ENCODE measurements at places on chromosomes 16 and 17.

GRCh38 chr16:65936096-65936495, 430.4 kb upstream of the CDH5 start:
- DNase-seq: no peak

DNA sequence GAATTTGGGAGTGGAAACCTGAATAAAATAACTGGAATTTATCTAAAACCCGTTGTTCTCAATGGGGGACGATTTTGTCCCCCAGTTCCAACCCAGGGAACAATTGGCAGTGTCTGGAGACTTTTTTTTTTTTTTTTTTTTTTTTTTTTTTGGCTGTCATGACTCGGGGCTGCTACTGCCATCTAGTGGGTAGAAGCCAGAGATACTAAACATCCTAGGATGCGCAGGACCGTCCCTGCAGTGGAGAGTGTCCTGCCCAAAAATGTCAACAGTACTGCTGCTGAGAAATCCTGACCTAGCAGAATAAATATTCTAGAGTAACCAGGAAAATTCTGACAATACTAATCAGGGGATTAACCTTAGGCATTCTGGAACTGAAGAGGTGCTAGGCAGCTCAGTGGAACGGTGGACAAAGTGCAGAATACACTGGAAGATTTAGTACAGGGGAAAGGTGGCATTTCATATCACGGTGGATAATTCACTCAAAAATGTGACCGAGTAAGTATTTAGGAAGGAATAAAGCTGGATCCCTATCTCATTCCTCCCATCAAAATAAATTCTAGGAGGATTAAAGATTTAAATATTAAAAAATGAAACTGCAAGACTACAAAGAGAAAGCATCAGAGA, 107.6 kb downstream of the SPECC1 start:
- DNase-seq: no peak

DNA sequence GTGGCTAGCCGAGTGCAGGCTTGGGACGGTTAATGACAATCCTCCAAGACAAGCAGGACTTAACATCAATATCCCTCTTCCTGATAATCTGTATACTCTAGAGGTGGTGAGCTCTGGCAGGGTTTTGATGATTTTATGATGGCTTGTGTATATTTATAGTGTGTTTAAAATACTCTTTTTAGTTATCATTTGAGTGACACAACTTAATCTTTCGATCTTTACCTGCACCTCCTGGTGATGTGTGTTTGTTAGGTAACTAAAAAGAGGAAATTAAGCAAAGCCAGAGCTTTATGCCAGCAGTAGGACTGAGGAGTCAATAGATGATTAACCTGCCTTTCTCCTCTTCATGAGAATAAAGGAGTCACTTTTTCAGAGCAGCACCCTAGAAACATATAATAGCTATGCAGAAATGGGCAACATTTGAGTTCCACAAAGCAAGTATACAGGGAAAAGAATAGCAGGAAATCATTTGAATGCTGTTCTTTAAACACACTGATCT, 210.5 kb downstream of the IRX3 start:
- DNase-seq: no peak

- no peak for DNase-seq
Observed at GRCh38 chr17:80842456-80843013, 149.1 kb upstream of the CHMP6 start.

- no peak for DNase-seq
Observed at GRCh38 chr16:59854846-59855439, 1120.8 kb upstream of the GOT2 start.

DNA sequence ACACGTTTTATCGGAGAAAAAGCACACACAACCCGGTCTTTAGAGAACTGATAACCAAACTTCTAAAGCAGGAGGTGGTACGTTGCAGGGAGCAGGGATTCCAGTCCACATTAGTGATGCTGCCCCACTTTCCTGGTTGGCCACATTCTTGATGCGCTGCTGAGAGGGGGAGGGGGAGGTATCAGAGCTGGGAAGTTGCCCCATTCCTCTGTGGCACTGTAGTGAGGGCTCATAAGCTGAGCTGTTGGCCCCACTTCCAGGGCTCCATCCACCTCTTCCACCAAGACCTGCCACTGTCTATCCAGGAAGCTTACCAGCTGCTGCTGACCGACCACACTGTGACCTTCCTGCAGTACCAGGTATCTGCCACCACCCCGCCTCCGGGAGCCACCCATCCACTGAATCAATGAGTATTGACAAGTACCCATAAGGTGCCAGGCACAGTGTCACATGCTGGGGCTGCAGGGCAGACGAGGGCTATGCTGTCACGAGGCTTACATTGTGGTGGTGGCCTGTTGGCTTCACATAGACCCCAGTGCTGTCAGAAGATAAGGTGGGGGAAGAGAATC, 1.1 kb downstream of the TSEN54 start:
- DNase-seq: no peak

- DNase-seq: no peak
Observed at GRCh38 chr16:4654011-4654963, 29.7 kb downstream of the MGRN1 start.

- no peak for DNase-seq
Observed at GRCh38 chr17:37338847-37339246, 36.9 kb upstream of the C17orf78 start.
